GM12878 (cell line): ENCODE measurements at places on chromosomes 7 and 10.
A peak's percentile ranks its signal among the peaks of the same experiment; 100 is the strongest.

DNA sequence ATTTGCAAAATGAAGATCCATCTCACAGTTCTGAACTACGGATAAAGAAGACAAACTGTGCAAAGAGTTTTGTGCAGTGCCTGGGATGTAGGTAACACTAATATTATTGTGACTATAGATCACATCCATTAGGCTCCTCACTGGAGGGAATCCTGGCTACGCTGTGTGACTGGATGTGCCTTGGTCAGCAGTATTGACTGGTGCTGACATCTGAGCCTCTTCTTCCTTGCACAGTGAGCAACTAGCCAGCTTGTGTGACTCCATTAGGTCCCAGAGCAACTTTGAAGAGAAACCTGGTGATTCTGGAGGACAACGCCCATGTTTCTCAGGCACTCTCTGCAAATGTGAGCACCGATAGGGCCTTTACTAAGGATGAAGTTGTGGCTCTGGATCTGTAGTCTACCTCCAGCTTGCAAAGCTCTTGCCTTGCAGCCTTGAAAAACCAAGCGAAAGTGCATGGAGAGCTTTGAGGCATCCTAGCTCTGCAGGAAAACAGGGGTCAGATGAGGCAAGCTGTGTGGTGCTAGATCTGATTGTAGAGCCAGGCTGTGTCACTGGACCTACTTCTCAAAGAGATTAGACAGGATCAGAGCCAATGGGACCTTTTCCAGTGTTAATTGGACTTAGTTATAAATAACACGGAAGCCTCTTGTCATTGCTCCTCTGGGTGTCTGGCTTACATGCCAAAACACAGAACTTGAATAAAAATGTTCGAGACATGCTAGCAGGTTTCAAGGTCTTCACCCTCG, 303.6 kb upstream of the LYZL1 start:
- no peak for DNase-seq

- DNase-seq, result no peak
These were observed 7.4 kb downstream of the IDI1 start for GRCh38 chr10:1041514-1041913.

DNA sequence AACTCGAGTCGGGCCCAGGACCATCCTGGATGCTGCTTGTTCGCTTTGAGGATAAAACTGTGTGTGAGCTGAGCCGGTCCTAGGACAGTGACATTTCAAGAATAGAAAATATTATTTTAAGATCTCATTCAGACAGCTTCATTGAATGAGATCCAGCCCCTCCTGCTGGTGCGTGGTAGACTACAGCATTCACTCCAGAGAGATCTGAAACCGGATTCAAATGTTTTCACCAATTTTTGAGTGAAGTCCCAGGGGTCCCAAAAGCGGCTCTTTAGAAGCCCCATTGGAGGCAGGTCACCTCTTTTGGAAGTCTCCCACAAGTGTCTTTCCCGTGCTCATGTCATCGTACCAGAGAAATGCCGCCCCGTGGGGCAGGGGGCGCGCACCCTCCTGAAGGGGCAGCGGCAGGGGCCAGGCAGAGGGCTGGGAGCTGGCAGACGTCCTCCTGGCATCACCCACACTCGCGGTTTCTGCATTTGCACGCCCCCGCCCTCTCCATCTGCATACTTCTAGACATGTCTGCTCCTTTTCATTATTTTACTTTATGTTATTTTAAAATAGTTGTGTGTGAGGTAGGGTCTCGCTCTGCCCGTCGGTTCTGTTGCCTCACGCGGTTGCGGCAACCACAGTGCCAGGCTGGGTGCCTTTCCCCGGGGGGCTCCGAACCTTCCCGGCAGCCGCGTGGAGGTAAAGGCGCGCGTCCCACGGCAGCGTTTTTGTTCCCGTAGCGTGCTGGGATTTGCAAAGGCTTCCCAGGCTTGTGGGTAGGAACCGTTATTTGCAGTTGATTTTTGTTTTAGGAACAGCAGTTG, 52.3 kb upstream of the DPYSL4 start:
- DNase-seq, result no peak

- no peak for DNase-seq
These were observed 632.5 kb upstream of the ANKRD30A start for GRCh38 chr10:36492590-36493515.

DNA sequence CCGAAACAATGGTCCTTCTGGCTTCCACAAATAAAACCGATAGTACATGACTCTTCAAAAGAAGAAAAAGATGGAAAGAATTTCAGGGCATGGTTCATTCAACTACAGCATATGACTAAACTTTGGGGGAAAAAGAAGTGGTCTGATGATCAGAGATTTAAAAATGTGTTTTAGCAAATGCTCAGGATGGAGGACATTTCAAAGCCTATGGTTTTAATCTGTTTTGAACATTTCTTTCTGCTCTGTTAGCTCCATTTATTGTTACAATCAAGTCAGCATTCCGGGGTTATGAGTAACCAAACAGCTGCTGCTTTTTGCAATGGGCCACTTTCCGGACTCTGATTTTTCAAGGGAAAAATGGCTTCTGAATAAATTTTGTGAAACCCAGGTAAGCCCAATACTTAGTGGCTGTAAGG, 142.4 kb downstream of the CUBN start:
- DNase-seq, result no peak

DNA sequence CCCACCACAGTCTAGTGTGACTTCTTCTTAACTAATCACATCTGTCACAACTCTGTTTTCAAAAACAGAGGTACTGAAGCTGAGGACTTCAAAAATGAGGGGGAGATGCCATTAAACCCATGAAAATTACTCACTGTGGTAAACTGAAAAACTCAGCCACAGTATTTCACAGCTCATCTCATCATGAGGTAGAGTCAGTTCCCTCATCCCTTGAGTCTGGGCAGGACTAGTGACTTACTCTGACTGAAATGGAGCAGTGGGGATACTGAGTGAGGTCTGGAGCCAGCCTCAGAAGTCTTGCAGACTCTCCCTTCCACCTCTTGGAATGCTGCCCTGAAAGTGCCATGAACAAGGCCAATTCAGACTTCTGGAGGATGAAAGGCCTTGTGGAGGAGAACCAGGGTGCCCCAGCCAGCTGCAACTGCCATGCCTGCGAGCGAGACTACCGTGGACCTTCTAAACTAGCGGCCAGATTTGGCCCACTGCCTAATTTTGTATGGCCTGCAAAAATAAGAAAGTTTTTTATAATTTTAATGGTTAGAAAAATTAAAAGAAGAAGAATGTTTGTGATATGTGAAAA, 24.7 kb upstream of the ANKRD1 start:
- no peak for DNase-seq

DNA sequence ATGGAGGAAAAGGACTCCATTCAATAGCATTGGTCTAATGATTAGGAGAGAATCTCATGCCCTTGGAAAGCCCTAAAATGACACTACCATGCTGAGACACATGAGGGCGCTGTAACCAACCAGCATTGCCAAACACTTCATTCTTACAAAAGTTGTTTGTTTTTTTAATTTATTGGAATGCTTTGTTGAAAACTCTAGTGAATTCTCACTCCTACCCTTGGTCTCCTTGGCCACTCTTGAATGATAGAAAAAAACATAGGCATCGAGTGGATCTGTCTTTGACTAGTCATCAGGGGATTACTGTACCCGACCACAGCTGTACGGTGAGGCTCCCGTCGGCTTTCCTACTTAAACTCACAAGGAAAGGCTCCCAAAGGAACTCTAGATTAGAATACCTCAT, 29.3 kb upstream of the ADD3 start:
- DNase-seq, result no peak

GRCh38 chr10:63391812-63392211, 74.0 kb downstream of the JMJD1C start:
- DNase-seq, result no peak

GRCh38 chr10:29266641-29267040, 22.2 kb upstream of the LYZL1 start:
- DNase-seq, result no peak

- no peak for DNase-seq
These were observed 8.9 kb upstream of the ACSL5 start for GRCh38 chr10:112365014-112365432.

DNA sequence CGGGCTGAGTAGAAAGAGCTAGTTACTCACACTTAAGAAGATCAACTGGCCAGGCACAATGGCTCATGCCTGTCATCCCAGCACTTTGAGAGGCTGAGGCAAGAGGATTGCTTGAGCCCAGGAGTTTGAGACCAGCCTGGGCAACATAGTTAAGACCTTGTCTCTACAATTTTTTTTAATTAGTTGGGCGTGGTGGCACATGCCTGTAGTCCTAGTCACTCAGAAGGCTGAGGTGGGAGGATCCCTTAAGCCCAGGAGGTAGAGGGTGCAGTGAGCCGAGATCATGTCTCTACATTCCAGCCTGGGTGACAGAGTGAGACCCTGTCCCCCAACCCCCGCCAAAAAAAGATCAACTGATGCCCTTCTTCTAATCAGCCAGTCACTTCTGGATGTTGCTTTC, 74.6 kb upstream of the ATP6V0A4 start:
- no peak for DNase-seq

DNA sequence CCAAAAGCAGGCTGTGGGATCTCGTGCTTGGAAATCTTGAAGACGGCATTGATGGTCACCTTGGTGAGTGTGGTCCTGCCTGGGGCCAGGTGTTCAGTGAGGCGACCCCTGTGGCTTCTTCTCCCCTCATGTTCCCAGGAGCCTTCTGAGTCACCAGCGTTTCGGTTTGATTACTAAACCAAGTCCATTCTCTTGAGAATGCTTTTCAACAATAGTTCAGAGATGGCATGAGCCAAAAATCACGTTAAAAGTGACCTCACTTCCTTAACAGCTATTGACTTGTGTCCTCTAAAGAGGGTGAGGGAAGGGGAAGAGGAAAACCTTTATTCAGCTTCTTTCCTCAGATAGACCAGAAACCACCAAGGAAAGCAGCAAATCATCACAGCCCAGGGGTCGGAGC, 315.2 kb downstream of the GATA3 start:
- DNase-seq, result peak; percentile 30

DNA sequence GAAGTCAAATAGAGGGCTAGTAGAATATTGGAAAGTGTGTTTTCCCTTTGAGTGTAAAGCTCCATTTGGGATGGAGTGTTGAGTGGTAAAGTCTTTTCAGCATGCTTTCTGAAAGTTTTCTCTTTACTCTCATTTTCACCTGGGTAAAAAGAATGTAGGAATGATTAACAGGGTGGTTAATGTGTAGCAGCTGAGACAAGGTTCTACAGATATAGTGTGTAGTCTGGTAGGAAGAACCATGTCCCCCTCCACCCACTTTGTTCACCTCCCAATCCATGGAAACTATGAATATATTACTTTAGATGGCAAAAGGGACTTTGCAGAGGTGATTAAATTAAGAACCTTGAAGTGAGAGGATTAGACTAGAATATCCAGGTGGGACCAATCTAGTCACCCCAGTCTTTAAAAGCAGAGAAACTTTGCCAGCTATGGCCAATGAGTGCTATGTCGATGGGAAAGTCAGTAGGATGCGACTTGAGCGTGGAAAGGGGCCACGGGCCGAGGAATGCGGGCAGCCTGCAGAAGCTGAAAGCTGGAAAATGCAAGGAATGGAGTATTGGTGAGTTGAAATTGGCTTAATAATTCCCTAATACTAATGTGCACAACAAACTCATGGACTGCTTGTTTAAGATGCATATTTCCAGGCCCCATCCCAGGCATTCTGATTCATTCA, 166.3 kb upstream of the AHR start:
- DNase-seq, result no peak

DNA sequence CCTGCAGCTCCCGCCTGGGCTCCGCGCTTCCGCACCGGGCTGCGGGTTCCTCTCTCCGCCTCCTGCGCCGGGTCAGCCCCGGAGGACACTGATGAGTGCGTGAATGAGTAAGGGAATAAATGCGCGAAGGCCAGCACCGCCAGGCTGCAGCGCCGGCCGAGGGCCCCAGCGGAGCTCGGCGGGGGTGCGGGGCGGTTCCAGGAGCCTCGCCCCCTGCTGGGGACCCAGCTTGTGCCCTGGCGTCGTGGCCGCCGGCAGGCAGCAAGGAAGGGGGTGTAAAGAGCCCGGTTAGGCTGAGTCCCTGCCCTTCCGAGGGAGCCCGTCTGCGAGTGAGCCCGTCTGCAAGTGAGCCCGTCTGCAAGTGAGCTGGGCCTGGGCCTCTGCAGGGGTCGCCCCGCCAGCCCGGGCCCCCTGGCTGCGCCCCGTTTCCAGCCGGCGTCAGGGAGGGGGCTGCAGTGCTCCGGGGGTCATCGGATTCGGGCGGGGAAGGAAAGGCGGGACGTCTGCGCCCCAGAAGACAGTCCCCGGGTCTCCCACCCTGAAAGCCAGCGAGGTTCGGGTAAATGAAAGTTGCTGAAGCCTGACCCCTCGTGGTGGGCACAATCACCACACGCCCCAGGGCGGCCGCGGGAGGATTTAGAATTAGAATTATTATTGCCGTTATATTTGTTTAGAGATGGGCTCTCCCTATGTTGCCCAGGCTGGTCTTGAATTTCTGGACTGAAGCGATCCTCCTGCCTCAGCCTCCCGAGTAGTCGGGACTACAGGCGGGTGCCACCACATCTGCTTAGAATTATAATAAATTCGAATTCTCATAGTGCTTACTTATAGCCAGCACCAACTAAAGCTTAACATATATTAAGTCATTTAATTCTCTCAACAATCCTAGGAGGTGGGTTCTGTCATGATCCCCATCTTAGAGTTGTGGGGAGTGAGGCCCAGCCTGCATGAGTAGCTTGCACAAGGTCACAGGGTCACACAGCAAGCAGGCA, 8.6 kb upstream of the CRYGN start:
- no peak for DNase-seq

GRCh38 chr10:75430000-75430763, 1.2 kb upstream of the LRMDA start:
- DNase-seq, result no peak

DNA sequence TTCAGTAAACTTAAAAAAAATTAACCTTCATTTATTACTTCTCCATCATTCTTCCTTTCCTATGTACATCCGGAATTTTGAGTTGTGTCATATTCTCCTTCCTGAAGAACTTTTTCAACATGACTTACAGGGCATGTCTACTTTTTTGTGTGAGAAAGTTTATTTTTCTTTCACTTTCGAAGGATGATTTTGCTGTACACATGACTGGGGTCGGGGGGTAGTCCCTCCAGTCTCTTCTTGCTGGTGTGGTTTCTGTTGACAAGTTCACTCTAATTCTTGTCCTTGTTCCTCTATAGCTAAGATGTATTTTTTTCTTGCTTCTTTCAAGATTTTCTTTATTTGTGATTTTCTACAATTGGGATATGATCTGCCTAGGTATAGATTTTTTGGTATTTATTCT, 55.8 kb downstream of the INPP5A start:
- peak; percentile 62 for DNase-seq

- DNase-seq, result no peak
These were observed 16.0 kb downstream of the MYOZ1 start for GRCh38 chr10:73625004-73625883.

DNA sequence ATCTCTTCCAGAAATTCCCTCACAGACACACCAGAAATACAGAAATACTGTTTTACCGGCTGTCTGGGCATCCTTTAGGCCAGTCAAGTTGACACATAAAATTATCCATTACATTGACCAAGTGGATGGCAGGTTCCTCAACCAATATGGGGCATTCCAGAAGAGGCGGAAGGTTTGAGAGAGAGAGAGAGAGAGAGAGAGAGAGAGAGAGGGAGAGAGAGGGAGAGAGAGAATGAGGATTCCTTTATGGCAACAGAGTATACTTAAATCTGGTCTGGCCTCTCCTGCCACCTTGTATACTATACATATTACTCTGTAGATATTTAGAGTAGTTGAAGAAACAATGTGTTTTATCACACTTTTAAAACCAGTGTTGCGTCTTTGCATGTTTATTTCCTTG, 214.1 kb downstream of the CAMK1D start:
- DNase-seq, result no peak

GRCh38 chr10:73232887-73233286, 14.2 kb downstream of the DNAJC9 start:
- DNase-seq, result no peak

GRCh38 chr7:125184801-125185200, 255.2 kb upstream of the POT1 start:
- DNase-seq, result no peak

- no peak for DNase-seq
These were observed 1006.6 kb upstream of the LRRN3 start for GRCh38 chr7:110084181-110084807.
